ENCODE measurements at places on chromosomes 12 and 14. TPM values are rescaled to one million over a fixed set of nuclear protein-coding genes. Genes with fewer than 3 reads are reported as not detected.

GRCh38 chr12:66808606-66809005 lies 129.7 kb upstream of the GRIP1 start:
- no peaks in the 10 kb centered on the region for H3K27me3 ChIP-seq
- peaks cover 8% of the 10 kb centered on the region for H3K4me1 ChIP-seq
- no peak for DNase-seq
- no peak overlapping the region for H3K4me3 ChIP-seq
- H3K27ac ChIP-seq: no peak overlapping the region

GRCh38 chr14:68250927-68251768 lies 431.6 kb downstream of the RAD51B start:
- H3K27me3 ChIP-seq: no peaks in the 10 kb centered on the region
- DNase-seq: peak; percentile 57
- no peaks in the 10 kb centered on the region for H3K36me3 ChIP-seq
- peaks cover 74% of the 10 kb centered on the region for H3K4me1 ChIP-seq

Gene TMEM132D
- total RNA-seq: not detected

Gene NXPH4
- total RNA-seq: 8.6 TPM

Measured in B cell (primary cell).